ENCODE measurements at places on chromosomes 7 and 10.

DNA sequence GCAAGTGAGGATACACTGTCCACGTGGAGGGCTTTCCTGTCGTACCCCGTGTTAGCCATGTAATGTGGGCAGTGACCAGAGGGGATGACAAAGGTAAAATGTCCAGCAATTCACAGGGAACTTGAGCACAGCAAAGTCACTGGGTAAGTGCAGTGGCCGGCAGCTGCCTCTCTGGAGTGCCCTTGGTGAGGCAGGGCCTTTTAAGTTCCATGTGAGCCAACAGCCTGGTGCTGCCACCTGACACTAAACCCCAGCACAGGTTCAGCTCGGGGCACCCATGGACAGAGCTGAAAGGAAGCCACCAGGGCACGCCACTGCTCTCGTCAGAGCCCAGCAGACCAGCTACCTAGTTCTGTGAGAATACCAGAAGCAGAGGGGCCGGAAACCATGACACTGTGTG lies 168.3 kb downstream of the PRKAG2 start:
- no peak for DNase-seq

GRCh38 chr10:103514244-103514643 lies 20.7 kb downstream of the NEURL1 start:
- no peak for DNase-seq

DNA sequence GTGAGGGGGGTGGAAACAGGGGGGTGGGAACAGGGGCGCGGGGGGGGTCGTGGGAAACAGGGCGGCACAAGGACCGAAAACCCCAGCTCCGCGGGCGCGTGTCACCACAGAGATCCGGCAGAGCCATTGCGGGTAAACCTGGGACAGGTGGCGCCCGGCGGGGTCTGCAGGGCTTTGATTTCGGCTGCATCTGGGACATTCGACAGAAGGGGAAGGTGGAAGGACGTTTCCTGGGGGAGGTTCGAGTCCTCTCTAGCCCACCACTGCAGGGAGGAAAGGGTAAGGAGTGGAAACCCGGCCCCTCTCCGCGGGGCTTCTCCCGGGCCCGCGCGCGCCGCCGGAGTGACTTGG lies 7.5 kb downstream of the NKX2-3 start:
- DNase-seq, result no peak

DNA sequence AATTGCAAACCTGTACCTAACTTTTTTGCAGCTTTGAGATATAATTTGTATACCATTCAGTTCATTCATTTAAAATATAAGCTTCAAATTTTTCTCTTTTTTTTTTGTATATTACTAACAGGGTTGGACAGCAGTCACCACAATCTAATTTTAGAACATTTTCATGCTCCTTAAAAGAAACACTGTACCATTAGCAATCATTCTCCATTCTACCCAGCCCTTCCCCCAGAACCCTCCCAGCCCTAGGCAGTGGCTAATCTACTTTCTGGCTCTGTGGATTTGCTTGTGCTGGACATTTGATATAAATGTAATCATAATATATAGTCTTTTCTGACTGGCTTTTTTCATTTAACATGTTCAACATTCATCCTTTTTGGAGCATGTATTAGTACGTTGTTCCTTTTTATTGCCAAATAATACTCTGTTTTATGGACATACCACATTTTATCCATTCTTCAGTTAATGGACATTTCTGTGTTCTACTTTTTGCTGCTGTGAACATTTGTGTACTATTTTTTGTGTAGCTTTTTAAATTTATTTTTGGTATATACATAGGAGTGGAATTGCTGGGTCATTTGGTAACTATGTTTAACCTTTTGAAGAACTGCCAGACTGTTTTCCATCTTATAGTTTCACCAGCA lies 40.9 kb upstream of the ST7 start:
- DNase-seq, result no peak

DNA sequence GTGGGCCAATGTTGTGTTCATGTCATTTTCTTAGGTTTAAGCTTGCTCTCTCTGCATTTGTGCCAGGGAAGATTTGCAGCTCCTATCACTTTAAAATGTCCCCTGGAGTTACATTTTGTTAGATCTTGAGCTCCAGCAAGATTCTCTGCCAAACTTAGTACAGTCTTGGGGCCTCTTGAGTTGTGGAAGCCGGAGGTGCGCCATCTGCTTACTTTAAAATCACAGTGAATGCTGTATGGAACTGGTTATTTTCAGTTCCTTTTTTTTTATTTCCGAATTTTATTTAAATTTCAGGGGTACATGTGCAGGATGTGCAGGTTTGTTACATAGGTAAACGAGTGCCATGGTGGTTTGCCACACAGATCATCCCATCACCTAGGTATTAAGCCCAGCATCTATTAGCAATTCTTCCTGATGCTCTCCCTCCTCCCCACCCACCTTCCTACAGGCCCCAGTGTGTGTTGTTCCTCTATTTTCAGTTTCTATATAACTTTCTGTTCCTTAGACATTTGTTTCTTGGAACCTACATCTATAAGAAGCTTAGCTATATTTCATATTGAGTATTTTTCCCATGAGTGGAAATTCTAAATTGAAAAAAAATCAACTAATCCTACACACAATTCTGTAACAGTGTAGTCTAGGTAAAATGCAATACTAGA lies 114.4 kb upstream of the CREB5 start:
- no peak for DNase-seq

DNA sequence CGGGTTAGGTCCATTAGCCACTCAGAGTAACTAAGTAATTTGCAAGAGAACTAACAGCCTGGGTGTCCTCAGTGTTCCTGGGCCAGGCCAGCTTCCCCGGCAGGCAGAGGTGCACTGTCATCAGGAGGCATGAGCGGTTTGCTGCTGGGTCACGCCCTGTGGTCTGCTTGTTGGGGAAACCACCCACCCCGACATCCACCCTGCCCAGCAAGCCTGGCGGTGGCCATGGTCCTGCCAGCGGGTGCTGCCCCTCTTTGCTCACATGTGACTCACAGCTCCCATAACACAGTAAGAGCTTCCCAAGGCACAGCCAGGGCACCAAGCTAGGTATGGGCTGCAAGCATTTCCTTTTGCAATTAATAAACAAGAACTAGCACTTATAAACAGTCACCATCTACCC lies 75.9 kb downstream of the RGS10 start:
- no peak for DNase-seq

GRCh38 chr10:43120116-43120928 lies 17.9 kb upstream of the CSGALNACT2 start:
- no peak for DNase-seq

GRCh38 chr7:39386718-39387117 lies 179.5 kb upstream of the YAE1 start:
- no peak for DNase-seq

GRCh38 chr7:5528071-5528814 lies 104.6 kb upstream of the TNRC18 start:
- no peak for DNase-seq

DNA sequence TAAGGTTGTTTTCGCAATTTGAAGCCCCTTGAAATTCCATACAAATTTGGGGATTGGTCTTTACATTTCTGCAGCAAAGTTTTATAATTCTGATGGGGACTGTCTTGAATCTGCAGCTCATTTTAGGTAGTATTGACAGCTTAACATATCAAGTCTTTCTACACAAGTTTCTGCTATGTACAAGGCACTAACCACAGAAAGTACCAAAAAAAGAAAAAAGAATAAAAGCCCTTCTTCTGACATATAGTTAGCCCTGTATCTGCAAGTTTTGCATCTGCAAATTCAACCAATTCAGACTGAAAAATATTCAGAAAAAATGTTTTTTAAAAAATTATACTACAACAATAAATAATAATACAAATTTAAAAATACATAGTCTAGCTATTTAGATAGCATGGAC lies 15.3 kb downstream of the POT1 start:
- DNase-seq, result no peak

- no peak for DNase-seq
Measured at GRCh38 chr7:29487424-29487823, 76.2 kb upstream of the PRR15 start.

GRCh38 chr10:122822973-122823690 lies 22.5 kb downstream of the CUZD1 start:
- DNase-seq, result no peak

DNA sequence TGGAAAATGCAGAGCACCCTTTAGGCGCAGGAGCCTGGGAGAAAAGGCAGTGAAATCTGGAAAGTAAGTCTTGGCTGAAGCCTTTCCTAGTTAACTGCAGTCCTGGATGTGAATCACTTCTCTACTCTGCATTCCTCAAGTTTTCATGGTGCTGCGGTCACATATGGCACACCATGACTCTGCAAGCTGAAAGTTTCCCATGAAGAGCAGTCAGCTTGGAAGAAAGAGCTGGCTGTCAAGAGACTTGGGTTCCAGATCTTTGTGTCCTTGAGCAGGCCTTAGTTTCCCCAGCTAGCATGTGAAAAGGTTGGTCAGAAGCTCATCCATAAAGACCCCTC lies 548.3 kb downstream of the SORCS3 start:
- DNase-seq, result no peak

GRCh38 chr10:131963811-131964210 lies 17.9 kb downstream of the BNIP3 start:
- no peak for DNase-seq

DNA sequence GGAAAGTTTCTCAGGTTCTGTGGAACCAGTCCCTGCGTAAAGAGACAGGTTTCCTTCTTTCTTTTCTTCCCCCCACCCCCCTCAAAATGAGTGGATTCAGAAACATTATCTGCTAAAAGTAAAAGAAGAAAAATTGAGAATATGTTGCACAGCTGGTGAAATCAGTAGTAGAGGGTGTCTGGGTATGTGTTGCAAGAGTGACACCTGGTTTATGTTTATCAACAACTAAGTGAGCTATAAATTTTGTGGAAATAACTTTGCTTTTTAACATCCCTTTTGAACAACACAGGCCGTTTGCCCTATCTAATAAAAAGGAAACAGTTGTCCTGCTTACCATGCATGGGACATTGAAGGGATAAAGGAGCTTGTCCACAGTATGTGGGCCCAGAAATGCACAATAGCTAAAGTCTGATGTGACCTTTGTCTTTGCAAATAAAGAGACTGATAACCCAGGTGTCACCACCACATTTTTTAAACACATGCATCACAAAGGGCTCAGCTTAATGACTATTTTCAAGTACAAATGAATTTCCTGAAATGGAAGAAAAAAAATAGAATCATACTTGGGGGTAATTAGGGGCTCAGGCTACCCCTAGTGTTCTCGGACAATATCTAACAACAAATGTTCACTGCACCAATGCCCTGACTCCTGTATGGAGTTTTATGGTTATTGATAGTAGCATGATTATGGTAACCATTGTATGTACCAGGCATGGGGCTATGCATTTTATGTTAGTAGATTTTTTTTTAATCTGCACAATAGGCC lies 221.7 kb upstream of the TCF7L2 start:
- DNase-seq, result no peak

DNA sequence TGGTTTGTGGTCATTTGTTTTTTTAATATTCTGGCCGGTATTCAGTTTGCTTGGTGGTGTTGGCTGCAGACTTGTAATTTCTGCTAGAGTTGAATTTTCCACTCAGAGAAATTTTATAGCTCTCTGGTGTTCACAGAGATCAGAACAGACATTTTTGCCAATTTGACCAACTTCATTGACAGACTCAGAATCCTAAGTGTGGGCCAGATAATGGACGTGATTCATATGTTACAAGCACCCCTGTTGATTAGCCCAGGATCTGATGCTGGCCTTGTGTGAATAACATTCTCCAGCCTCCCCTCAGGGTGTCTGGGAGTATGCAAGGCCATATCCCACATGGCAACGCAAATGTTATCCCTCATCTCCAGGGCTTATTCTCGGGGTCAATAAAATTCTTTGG lies 283.8 kb downstream of the C7orf25 start:
- no peak for DNase-seq

GRCh38 chr7:22647451-22648257 lies 79.3 kb upstream of the IL6 start:
- no peak for DNase-seq

GRCh38 chr7:105880571-105881330 lies 4.4 kb upstream of the ATXN7L1 start:
- peak; percentile 44 for DNase-seq

- no peak for DNase-seq
Measured at GRCh38 chr7:127396184-127396583, 3.7 kb upstream of the ZNF800 start.

DNA sequence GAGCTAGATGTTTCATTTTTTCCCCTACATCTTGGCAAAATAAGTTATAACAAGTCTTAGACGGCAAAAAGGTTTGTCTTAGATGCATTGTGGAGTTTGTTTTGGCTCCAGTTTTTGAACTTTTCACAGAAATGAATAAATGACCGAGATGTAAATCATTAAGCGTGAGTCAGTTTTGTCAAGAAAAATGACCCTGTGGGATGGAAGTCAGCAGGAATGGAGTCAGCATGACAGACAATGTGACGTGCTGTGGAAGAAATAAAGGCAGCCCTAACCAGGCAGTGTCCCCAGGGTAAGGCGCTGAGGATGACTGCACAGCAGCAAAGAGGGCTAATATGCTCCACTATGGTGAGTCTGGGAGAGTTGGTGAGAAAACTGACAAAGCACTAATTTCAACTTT lies 163.2 kb downstream of the NOC3L start:
- DNase-seq, result no peak

DNA sequence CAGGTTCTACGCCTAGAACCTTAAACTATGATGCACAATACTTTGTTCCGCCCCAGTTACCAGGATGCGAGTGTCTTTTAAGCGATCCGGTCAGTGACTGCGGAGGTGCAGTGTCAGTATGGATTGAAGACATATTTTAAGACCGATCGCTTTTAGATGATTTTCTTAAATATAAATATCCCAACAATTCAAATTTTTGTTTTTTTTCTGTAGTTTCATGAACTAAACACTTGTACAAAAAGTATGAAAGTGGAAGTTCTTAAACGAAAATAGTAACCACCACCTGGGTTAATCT lies 835 bp downstream of the COMMD3 start:
- DNase-seq, result no peak

DNA sequence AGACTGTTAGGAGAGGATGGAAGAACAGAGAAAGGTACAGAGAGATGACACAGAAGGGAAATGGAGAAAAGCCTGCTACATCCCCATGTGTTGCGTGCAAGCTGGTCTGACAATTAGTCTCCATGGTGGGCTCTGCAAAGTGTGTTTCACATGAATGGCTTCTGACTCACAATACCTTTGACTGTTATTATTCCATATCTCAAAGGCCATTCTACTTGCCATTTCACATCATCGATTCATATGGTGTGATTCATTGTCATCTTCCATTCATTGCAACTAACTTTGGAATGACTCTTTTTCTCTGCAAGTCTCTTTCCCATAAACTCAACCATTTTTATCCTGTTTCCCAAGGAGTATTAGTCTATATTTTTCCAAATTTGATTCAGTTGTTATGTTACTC lies 208.9 kb upstream of the INHBA start:
- DNase-seq, result no peak

Data from cerebellar cortex (tissue), 1 donor.